ENCODE measurements at places on chromosomes 16 and 17. TPM values are rescaled to one million over a fixed set of nuclear protein-coding genes. Genes with fewer than 3 reads are reported as not detected.

- DNase-seq: no peak
- H3K27me3 ChIP-seq: peaks cover 4% of the 10 kb centered on the region
- no peak overlapping the region for H3K27ac ChIP-seq
- no peak overlapping the region for H3K4me3 ChIP-seq
- H3K36me3 ChIP-seq: no peaks in the 10 kb centered on the region
Observed at GRCh38 chr17:65633146-65633881, 71.9 kb upstream of the AXIN2 start.

DNA sequence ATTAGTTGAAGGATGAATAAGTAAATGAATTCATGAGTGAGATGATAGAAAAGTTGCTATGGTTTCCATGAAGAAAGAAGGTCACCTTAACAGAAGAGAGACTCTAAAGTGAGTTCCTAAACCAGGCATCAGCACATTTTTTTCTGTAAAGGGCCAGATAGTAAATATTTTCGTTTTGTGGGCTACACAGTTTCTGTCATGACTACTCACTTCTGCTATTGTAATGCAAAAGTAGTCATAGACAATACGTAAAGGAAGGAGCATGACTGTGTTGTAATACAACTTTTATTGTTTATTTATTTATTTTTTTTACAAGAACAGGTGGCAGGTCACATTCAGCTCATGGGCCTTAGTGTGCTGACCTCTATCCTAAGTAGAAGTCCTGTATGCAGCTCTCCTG, 426.1 kb upstream of the DYNLRB2 start:
- no peaks in the 10 kb centered on the region for H3K36me3 ChIP-seq
- H3K4me3 ChIP-seq: no peak overlapping the region
- no peak overlapping the region for H3K27ac ChIP-seq
- DNase-seq: no peak

- no peak overlapping the region for H3K27ac ChIP-seq
- no peaks in the 10 kb centered on the region for H3K36me3 ChIP-seq
- H3K4me1 ChIP-seq: peaks cover 9% of the 10 kb centered on the region
- no peaks in the 10 kb centered on the region for H3K27me3 ChIP-seq
Observed at GRCh38 chr17:65191811-65192740, 54.9 kb downstream of the RGS9 start.

GRCh38 chr16:86171329-86171728, 272.4 kb downstream of the IRF8 start:
- peak overlapping the region; percentile 91 for H3K27ac ChIP-seq
- H3K27me3 ChIP-seq: no peaks in the 10 kb centered on the region
- H3K36me3 ChIP-seq: no peaks in the 10 kb centered on the region
- peaks cover 12% of the 10 kb centered on the region for H3K4me1 ChIP-seq

GRCh38 chr17:53227111-53227510, 595.6 kb upstream of the KIF2B start:
- H3K4me3 ChIP-seq: no peak overlapping the region
- H3K4me1 ChIP-seq: no peaks in the 10 kb centered on the region
- no peak for DNase-seq
- H3K27ac ChIP-seq: no peak overlapping the region
- H3K27me3 ChIP-seq: no peaks in the 10 kb centered on the region
- H3K36me3 ChIP-seq: no peaks in the 10 kb centered on the region

GRCh38 chr17:80962356-80963329, 29.0 kb upstream of the CHMP6 start:
- peaks cover 13% of the 10 kb centered on the region for H3K4me1 ChIP-seq
- DNase-seq: no peak
- H3K36me3 ChIP-seq: peaks cover 3% of the 10 kb centered on the region
- H3K27me3 ChIP-seq: no peaks in the 10 kb centered on the region
- no peak overlapping the region for H3K4me3 ChIP-seq

GRCh38 chr17:50476545-50477315, 1.9 kb upstream of the RSAD1 start:
- H3K36me3 ChIP-seq: peaks cover 9% of the 10 kb centered on the region
- no peak overlapping the region for H3K27ac ChIP-seq
- no peak for DNase-seq

DNA sequence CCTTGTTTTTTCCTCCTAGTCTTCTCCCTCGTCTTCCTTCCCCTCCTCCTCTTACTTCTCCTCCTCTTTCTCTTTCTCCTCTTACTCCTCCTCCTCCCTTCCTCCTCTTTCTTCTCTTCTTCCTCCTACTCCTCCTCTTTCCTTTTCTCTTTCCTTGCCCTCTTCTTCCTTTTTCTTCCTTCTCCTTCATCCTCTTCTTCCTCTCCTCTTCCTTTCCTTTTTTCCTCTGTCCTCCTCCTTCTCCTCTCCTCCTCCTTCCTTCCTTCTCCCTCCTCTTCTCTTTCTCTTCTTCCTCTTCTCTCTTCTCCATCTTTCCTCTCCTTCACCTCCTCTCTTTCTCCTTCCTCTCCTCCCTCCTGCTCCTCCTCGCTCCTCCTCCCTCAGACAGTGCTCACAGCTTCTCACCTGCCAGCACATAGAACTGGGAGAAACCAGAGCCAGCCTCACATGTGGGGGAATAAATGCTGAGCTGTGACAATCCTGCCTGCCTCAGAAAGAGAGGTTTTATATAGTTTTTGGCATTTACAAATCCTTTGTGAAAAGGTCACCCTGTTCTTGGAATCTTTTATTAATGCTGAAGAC, 84.3 kb upstream of the NLRP1 start:
- no peaks in the 10 kb centered on the region for H3K36me3 ChIP-seq
- H3K27me3 ChIP-seq: peaks cover 2% of the 10 kb centered on the region
- no peak for DNase-seq
- no peak overlapping the region for H3K27ac ChIP-seq
- no peak overlapping the region for H3K4me3 ChIP-seq

GRCh38 chr17:42760652-42761581, at the start of gene RAMP2:
Gene RAMP2 (plus strand): TSS chr17:42761227. CDS start chr17:42761262, 35 bp downstream.
- H3K27me3 ChIP-seq: peaks cover 48% of the 10 kb centered on the region
- H3K4me1 ChIP-seq: no peaks in the 10 kb centered on the region
- no peaks in the 10 kb centered on the region for H3K36me3 ChIP-seq
- no peak within 1 kb of the TSS for H3K27ac ChIP-seq

DNA sequence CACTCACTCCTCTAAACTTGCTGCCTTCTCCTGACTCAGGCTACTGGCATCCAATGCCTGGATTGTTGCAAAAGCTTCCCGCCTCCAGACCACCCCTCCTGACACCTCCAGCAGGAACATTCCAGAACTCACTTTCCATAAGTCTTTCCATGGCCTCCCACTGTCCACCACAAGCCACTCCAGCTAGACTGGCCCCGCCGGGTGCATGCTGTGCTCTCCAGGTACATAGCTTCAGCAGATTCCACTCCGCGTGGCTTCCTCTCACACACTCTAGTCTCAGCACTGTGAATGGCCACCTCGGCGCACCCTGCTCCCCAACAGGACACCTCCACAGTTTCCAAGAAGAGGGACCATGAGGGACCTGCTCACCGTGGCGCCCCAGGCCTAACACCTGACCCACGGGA, 25.9 kb upstream of the FAAP100 start:
- peaks cover 33% of the 10 kb centered on the region for H3K36me3 ChIP-seq
- H3K4me3 ChIP-seq: no peak overlapping the region
- H3K4me1 ChIP-seq: peaks cover 37% of the 10 kb centered on the region
- peak; percentile 31 for DNase-seq
- no peak overlapping the region for H3K27ac ChIP-seq

DNA sequence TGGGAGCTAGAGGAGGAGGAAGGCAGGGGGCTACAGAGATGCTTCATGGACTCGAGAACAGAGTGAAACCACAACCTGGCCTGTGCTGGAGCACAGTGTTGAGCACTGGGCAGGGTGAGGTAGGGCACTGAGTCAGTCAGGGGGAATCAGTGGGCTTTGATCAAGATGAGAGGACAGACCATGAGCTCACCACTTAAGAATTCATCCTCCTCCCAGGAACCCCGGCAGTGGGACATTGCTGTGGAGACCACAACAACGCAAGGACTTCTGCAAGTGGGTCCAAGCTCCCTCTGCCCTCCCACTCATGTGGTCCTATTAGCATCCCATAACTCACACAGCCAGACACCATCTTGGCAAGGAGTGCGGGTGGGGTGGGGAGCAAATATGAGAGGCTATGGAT, 1.7 kb upstream of the CES5A start:
- no peak overlapping the region for H3K27ac ChIP-seq
- H3K4me3 ChIP-seq: no peak overlapping the region
- peak; percentile 1 for DNase-seq
- H3K4me1 ChIP-seq: no peaks in the 10 kb centered on the region
- H3K27me3 ChIP-seq: no peaks in the 10 kb centered on the region
- H3K36me3 ChIP-seq: no peaks in the 10 kb centered on the region

GRCh38 chr16:26860506-26860905, 206.2 kb upstream of the C16orf82 start:
- H3K27ac ChIP-seq: no peak overlapping the region
- DNase-seq: no peak
- no peaks in the 10 kb centered on the region for H3K27me3 ChIP-seq
- no peaks in the 10 kb centered on the region for H3K36me3 ChIP-seq
- no peaks in the 10 kb centered on the region for H3K4me1 ChIP-seq

- peak; percentile 39 for DNase-seq
- H3K4me1 ChIP-seq: peaks cover 8% of the 10 kb centered on the region
- no peak overlapping the region for H3K4me3 ChIP-seq
- H3K27me3 ChIP-seq: no peaks in the 10 kb centered on the region
Observed at GRCh38 chr16:17269439-17269838, 201.3 kb downstream of the XYLT1 start.

- H3K27ac ChIP-seq: no peak overlapping the region
- peak; percentile 60 for DNase-seq
- no peaks in the 10 kb centered on the region for H3K4me1 ChIP-seq
Observed at GRCh38 chr16:72467157-72467759, 295.3 kb upstream of the PMFBP1 start.

DNA sequence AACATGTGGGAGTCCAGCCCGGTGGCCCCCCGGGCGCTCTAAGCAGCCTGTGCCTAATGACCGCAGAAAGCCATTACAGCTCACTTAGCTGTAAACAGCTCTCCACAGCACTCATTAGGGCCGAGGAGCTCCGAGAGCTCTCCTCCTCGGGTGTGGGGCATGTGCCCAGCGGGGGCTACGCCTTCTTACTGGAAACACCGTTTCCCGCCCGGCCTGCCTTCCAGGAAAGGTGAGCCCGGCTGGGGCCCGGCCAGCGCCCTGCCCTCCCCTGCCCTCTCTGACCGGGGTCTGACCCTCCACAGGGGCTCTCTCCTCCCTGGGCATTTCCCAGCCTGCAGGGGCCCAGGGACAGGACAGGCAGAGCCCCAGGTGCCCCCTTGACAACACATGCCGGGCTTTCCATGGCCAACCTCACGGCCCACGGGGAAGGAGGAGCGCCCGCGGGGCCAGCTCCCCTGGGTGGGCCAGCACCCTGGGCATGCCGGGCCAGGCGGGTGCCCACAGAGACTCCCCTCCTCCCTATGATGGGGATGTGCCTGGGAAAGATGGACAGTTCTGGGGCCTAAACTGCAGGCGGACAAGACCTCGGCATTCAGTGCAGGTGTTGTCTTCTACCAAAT, 72.6 kb downstream of the SDK2 start:
- no peak overlapping the region for H3K27ac ChIP-seq
- H3K27me3 ChIP-seq: no peaks in the 10 kb centered on the region
- H3K4me3 ChIP-seq: no peak overlapping the region
- H3K36me3 ChIP-seq: no peaks in the 10 kb centered on the region
- DNase-seq: no peak

DNA sequence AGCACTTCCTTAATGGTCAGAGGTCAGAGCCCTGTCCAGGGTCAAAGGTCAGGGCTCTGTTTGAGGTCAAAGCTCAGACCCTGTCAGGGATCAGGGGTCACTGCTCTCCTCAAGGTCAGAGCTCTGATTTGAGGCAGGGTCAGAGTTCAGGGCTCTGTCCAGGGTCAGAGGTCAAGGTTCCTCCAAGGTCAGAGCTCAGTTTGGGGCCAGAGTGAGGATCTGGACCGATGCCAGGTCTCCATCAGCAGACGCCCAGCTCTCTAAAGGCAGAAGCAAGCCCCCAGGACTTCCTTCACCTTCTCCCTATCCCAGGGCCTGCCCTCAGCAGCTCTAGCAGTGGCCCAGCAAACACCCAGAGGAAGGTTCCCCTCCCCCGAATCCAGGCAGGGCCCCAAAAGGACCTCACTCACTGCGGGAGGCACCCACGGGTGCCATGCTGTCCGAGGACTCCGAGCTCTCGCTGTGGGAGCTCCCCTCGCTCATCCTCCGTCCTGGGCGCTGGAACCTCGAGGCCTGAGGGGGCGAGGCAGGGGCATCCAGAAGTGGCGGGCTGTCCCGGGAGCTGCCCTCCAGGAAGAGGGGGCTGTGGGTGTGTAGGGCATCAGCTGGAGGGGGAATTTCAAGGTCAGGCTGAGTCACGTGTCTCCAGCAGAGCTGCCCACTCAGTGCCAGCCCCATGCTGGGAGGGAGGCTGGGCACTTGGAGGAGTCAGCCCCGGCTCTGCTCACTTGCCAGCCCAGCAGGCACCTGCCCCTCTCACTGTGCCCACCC, 26.7 kb downstream of the PIMREG start:
- H3K27ac ChIP-seq: no peak overlapping the region
- H3K4me3 ChIP-seq: no peak overlapping the region
- H3K4me1 ChIP-seq: peaks cover 13% of the 10 kb centered on the region

DNA sequence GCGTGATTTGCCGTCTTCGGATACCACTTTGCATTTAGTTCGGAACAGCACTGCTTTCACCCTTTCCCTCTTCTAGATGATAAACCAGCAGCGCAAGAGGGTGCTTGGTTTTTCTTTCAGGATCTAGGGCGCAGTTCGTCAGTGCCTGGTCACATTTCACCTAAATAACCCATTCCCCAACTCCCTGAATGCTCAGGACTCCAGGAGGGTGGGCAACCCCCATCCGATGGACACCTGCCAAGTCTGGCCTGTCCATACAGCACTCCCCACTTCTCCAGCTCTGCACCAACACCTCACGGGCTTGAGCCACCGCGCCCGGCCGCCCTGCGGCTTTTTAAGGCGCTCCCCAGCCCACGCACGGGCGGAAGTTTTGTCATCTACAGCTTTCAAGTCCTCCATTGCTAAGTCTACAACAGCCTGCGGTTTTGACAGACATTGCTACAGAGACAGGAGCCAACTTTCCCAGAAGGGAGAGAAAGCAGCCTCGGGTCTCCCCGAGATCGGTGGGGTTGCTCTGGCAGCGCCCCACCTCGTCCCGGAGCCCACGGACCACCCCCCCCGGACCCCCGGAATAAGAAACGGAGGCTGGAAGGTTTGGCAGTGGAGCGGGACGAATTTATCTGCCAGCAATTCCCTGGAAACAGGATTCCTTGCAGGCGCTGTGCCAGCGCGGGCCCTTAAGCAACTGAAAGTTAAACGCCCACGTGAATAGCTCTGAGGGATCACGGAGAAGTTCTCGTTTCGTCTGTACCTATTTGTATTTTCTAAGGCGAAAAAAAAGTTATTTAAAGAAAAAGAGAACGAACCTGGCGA, 38.6 kb upstream of the SLFN13 start:
- peaks cover 26% of the 10 kb centered on the region for H3K27me3 ChIP-seq
- peak; percentile 56 for DNase-seq
- peak overlapping the region; percentile 52 for H3K4me3 ChIP-seq
- no peaks in the 10 kb centered on the region for H3K36me3 ChIP-seq
- no peaks in the 10 kb centered on the region for H3K4me1 ChIP-seq

GRCh38 chr17:12098568-12098967, 77.9 kb downstream of the MAP2K4 start:
- no peaks in the 10 kb centered on the region for H3K27me3 ChIP-seq
- H3K4me1 ChIP-seq: no peaks in the 10 kb centered on the region
- H3K27ac ChIP-seq: no peak overlapping the region
- DNase-seq: no peak
- H3K36me3 ChIP-seq: peaks cover 2% of the 10 kb centered on the region

OR3A3 gene
- not detected for polyA plus RNA-seq

ZNF200 gene
- 3.7 TPM for polyA plus RNA-seq

LRRC37A gene
- 0.59 TPM for polyA plus RNA-seq

KRTAP4-6 gene
- polyA plus RNA-seq: not detected

TBC1D3C gene
- not detected for polyA plus RNA-seq

Measured in IMR-90 (cell line).